Lung (tissue), 17 donors: ENCODE measurements at places on chromosomes 12 and 14. TPM values are rescaled to one million over a fixed set of nuclear protein-coding genes. Genes with fewer than 3 reads are reported as not detected.

BLTP3B gene
- total RNA-seq = 55.1 TPM

MGAT4C gene
- 4.1 TPM for total RNA-seq

RIPK3 gene
- total RNA-seq = 26.0 TPM

TAS2R42 gene
- not detected for total RNA-seq

ESPL1 gene
- 6.7 TPM for total RNA-seq

BTG1 gene
- total RNA-seq = 128 TPM

IL26 gene
- total RNA-seq = not detected

PMCH gene
- not detected for total RNA-seq

FOXN3 gene
- total RNA-seq = 69.7 TPM

SLC25A47 gene
- not detected for total RNA-seq

TROAP gene
- total RNA-seq = 4.6 TPM

ITPR2 gene
- 43.0 TPM for total RNA-seq

OVCH1 gene
- 1.6 TPM for total RNA-seq

IPO8 gene
- 47.6 TPM for total RNA-seq

EPYC gene
- total RNA-seq = not detected
